Germinal center (tissue), 1 donor: ENCODE measurements at places on chromosomes 12 and 14.

DNA sequence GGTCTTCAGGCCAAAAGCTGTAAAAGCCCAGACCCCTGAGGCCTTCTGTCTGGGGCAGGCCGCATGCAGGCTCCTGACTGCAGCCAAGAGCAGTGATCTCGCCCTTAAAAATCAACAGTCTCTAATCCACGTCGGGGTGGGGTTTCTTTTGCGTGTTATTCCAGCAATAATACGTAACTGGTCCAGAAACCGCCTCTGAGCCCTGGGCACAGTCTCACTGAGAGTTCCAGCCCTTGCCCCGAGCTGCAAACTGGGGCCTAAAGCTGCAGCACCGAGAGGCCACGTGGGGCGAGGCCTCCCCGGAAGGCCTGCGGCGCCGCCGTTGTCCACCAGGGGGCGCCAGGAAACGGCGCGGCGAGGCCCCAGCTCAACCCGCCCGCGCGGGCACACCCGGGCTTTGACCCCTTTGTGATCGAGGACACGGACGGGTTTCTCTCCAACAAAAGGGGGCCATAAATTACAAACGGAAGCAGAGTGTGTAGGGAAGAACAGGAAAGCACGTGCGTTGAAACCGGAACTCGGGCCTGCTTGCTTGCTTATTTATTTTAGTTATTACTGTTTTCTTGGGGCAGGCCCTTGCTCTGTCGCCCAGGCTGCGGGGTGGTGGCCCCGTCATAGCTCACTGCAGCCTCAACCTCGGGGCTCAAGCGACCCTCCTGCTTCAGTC lies 87.2 kb downstream of the NINJ2 start:
- peak; percentile 93 for DNase-seq

- no peak for DNase-seq
These were observed 68.7 kb downstream of the NIN start for GRCh38 chr14:50762001-50762930.

GRCh38 chr12:124864326-124864752 lies 675 bp upstream of the SCARB1 start:
- DNase-seq, result no peak

- DNase-seq, result no peak
These were observed 134.4 kb downstream of the GXYLT1 start for GRCh38 chr12:42010257-42010656.

- DNase-seq, result no peak
These were observed 4.2 kb downstream of the TGFB3 start for GRCh38 chr14:75977582-75977943.

- no peak for DNase-seq
These were observed 18.4 kb downstream of the POU6F1 start for GRCh38 chr12:51199366-51199945.

- peak; percentile 25 for DNase-seq
These were observed 43.2 kb downstream of the IRAK3 start for GRCh38 chr12:66232263-66232662.

- DNase-seq, result no peak
These were observed 4.1 kb downstream of the C12orf75 start for GRCh38 chr12:105334582-105334981.

DNA sequence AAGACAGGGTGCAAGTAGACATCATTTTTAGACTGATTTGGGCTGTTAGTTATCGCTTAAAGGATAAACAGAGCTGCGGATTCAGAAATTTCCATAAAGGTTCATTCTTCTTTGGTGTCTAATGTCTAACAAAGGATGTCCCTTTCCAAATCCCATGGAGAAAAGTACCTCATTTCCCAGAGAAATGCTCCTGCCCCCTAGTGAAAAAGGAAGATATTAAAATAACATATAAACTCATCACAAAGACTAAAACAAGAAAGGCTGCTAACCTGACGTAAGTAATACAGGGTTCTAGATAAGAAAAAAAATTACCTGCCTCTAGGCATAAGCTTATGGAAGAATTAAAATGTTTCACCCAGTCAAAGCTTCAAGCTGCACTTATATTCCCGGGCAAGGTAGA lies 22.8 kb downstream of the ARMH4 start:
- no peak for DNase-seq

- no peak for DNase-seq
These were observed 82.6 kb downstream of the GALNT8 start for GRCh38 chr12:4802841-4803240.

- DNase-seq, result no peak
These were observed 2.8 kb upstream of the LTBP2 start for GRCh38 chr14:74614508-74615495.

DNA sequence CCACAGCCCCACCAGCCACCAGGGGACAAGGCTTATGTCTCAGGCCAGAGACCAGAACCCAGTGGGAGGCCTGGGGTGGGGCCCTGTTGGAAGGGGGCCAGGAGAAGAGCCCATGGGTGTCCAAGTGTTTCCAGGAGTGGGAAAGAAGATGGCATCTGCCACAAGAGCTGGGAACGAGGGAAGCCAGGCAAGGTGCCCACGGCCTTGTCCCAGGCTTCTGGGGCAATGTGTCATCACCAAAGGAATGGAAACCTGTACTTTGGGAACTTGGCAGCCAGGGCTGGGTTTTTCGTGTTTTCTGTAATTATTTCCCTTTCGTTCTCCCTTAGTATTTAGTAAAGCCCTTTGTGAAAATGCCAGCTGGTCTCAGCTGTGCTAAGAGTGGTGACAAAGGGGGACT lies 5.3 kb upstream of the PGF start:
- no peak for DNase-seq

- DNase-seq, result no peak
These were observed 47.1 kb upstream of the CLEC14A start for GRCh38 chr14:38302966-38303365.

GRCh38 chr14:78335531-78335930 lies 165.4 kb downstream of the NRXN3 start:
- no peak for DNase-seq

DNA sequence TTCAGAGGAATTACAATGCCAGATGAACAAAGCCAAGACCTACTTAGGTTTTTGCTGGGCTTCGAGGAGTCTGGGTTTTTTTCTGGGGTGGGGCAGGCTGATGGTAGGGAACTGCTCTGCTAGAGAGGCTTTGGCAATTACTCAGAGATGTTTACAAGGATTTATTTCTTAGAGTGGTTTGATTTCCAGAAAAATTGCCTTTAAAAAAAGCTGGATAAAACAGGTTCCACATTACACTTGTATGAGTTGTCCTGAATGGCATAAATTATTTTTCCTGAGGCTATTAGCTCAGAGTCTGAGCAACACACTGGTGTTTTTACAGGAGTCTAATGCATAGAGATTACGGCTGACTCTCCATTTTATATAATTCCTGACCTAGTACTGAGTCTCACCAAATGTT lies 118.5 kb upstream of the FRMD6 start:
- DNase-seq, result no peak

- DNase-seq, result no peak
These were observed 22.7 kb upstream of the IFNG-AS1 start for GRCh38 chr12:67966560-67966959.

- DNase-seq, result no peak
These were observed 898.3 kb downstream of the VRK1 start for GRCh38 chr14:97695456-97695981.

DNA sequence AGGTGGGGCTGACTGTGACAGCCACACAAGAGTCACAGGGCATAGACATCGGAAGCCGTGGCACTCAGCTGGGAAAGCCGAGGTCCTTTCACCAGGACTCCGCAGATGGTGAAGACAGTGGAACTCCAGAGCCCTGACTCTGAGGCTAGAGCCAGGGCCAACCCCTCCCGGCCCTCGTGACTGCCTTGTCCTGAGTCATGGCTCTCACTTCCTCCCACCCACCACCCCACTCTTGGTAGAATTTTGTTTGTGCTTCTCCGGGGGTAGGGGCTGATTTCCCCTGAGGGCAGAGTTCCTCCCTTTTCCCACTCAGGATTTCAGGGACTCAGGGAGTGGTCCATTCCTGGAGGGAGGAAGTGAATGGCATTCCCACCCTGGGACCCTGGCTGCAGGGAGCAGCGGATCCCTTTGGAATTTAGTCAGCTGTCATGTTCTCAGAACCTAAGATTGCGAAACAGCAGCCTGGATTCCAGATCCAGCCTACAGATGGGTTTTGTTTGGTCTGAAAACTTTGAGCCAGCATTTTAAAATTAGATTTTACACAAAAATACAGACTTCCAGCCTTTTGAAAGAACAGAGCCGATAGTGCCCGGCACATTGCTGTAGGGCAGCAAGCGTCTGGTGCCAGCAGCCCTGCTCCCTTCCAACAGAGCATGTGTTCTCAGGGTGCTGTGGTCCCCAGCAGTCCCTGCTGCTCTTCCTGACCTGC lies 50.7 kb downstream of the TPCN1 start:
- DNase-seq, result no peak

DNA sequence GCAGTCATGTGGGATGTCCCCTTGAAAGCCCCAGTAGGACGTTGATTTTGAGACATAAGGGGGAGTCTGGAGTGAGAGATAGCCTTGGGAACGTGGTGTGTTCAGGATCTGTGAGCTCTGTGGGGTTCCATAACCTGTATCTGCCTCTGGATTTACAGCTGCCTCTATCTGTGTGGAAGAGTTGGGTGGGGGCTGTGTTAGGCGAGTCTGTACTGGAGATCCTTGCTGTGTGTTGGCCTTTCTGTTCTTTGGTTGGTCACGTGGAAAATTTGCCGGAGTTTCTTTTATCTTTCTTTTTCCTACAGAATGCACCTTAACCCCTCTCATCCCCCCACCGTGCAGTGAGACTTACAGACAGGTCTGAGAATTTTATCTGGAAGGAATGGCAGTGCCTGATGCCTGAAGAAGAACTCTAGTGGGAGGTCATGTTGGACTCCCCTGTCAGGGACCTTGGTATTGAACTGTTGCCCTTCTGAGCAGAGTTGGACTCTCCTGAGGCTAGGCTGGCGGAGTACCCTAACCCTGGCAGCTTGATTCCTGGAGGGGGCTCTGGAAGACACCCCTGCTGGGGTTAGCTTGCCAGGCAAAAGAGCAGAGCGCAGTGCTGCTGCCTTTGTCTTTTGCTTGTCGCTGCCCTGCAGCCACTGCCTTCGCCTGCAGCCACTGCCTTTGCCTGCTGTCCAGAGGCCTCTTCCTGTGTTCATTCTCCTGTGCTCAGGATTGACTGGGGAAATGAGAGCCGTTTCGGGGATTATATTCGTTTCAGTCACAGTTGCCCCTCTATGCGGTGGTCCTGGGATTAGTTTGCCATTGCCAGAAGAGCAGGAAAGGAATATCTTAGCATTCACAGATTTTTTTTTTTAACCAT lies 34.1 kb downstream of the ZNF664 start:
- no peak for DNase-seq

GRCh38 chr12:3545121-3545796 lies 54.3 kb downstream of the PRMT8 start:
- DNase-seq, result no peak

DNA sequence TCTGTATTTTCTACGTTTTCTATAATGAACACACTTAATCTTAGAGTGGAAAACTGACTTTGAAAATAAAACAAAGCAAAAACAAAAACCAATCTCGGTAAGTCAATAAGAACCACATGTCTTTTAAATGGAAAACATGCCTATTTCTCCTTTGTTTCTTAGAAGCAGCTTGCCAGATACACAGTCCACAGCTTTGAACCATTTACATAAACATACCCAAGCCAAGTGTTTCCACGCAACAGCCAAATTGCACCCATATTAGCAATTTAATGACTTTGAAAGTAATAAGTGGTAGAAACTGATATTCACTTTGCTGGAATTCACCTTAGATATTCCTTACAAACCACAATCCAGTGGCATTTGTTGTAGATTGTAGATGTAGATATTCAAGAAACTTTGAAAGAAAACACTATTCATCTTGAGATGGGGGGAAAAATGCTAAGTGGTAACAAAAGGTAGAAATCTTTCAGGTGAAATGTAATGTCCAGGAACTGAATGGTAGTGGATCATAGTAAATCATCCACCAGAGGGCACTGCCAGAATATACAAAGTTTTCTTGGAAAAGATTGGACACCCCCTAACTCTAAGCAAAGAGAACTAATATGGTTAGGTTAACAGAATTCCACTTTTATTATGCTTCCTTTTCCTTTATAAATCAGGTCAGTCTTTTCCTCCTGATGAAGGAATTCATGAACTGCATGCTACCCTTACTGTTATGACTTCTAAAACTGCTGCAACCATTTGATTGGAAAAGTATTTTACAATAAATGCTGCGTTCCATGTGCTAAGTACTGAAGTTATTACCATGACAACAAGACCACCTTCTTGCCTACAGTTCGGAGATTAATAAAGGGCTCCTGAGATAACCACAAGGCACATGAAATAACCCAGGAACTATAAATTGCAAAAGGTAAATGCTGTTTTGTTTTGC lies 69.8 kb downstream of the RERG start:
- peak; percentile 2 for DNase-seq

DNA sequence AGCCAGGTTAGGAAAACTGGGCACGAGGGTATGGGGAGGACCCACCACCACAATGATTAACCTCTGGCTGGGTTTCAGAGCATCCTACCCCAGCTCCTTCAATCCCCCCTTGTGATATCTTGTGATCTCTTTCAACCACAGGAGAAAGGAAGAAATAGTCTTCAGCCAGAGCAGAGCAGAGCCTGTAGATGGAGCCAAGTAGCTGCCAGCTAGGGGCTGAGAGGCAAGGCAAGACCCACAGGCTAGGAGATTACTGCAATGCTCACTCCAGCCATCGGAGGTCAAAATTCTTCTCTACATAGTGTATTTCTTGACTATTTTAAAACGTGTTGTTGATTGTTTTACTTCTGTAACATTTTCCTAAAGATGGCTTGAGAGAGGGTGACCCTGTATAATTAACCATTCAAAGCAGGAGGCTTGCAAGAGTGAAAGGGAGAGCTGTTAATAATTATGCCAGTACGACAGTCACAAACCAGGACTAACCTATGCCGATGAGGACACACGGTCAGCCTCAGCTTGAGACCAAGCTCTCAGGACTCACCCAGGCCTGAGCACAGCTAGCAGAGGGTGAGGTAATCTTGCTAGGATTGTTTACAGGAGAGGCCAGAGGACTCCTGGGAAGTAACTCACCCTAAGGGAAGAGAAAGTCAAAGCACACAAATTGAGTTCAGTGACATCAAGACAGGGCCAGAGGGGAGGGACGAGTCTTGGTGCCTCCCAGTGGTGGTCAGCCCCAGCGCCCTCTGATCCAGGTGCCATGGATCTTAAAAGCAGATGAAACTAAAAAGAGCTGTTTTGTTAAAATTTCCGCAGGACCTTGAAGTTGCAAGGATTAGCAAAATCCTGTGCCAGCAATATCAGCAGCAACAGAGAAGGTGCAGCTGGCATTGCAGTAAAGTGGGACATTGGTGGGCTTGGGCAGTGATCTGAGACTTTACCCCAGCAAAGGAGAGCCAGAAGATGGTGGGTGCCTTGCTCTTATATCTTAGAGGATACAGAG lies 29.8 kb upstream of the CDKN3 start:
- DNase-seq, result peak; percentile 45

GRCh38 chr14:67765192-67765834 lies 51.1 kb downstream of the ZFYVE26 start:
- DNase-seq, result no peak

- DNase-seq, result no peak
These were observed 4.8 kb downstream of the SLC39A2 start for GRCh38 chr14:21003788-21004346.

GRCh38 chr14:97097296-97097695 lies 300.1 kb downstream of the VRK1 start:
- DNase-seq, result no peak

DNA sequence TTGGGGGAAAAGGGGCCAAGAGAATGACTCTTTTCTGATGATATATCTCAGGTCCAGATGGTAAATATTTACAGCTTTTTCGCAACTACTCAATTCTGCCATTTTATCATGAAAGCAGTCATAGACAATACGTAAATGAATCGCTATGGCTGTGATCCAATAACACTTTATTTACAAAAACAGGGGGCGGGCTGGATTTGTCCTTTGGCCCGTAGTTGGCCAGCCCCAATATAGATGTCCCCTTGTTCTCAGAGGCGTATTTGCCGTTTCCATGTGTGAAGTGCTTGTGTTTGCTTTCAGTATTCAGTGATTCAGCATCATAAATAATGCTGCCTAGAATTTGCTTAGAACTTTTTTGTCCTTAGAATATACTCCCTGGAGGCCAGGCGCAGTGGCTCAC lies 77.2 kb downstream of the CCDC92 start:
- no peak for DNase-seq
